Activated CD4-positive, alpha-beta memory T cell treated with anti-CD3 and anti-CD28 coated beads, Interleukin-2, amount 10 ng/mL, durations not matched to agents 7 days and 5 days (primary cell): ENCODE measurements at places on chromosomes 5 and 9. TPM values are rescaled to one million over a fixed set of nuclear protein-coding genes. Genes with fewer than 3 reads are reported as not detected.

Gene LEAP2
- 2.5 TPM for total RNA-seq

Gene RORB
- 0.18 TPM for total RNA-seq

DNA sequence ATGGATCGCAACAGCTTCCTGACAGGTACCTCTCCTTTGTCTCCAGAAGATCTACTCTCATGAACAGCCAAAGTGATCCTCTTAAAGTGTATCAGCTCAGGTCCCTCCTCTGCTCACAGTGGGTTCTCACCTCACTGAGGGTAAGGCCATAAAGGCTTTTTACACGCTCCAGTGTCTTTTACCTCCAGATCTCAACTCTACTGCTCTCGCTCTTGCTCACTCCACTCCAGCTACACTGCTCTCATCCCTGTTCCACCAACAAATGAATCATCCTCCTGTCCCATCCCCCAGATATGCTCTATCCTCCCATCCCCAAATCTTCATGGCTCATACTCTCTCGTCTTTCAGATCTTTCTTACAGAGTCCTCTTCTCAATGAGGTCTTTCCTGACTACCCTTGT is 248.6 kb upstream of the EFNA5 start:
- no peak for DNase-seq

DNA sequence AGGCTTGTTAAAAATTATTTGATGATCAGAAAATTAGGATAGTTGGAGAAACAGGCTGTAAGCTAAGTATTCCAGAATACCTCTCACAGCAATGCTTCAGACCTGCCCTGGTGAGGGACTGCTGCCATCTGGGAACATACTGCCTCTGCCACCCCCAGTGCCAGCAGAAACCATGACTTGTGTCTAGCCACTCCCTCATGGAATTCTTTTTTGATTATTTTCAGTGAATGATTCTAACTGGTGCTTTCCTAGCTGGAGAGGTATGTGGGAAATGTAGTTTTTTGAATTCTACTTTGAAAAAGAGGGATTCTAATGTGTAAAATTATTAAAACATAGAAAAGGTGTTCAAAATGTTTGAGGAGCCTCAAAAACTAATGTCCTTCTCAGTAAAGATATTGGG is 126.3 kb downstream of the HMHB1 start:
- no peak for DNase-seq

- DNase-seq: no peak
These were observed 252.6 kb downstream of the MED10 start for GRCh38 chr5:6125781-6126180.

DNA sequence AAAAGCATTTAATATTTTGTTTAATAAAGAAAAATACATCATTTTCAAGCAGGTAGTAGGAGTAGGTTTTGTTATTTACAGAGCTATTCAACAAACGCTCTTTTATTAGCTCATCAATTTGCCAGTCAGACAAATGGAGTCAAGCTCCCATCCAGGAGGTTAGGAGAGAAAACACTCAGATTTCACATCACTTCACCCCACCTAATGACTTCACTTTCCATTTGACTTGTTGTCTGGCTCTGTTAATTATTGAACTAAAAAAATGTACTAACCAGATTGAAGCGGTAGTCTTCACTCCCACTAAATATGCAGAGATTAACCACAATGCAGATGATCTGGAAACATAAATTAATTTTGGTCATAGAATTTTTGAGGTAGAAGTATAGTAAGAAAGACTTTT is 193.6 kb upstream of the VCAN start:
- no peak for DNase-seq

Gene ANKRD34B
- not detected for total RNA-seq

Gene SMIM27
- total RNA-seq: 30.1 TPM

Gene CYLC2
- total RNA-seq: not detected

Gene LCN15
- total RNA-seq: not detected

GRCh38 chr5:133653760-133654049 is 41.4 kb upstream of the FSTL4 start:
- no peak for DNase-seq
